Kidney glomerular epithelial cell (primary cell): ENCODE measurements at places on chromosomes 3 and 15.

GRCh38 chr3:31903686-31904431 is 77.2 kb downstream of the OSBPL10 start:
- DNase-seq, result peak; percentile 55

- no peak for DNase-seq
Observed at GRCh38 chr15:72890043-72890442, 106.5 kb upstream of the ADPGK start.

DNA sequence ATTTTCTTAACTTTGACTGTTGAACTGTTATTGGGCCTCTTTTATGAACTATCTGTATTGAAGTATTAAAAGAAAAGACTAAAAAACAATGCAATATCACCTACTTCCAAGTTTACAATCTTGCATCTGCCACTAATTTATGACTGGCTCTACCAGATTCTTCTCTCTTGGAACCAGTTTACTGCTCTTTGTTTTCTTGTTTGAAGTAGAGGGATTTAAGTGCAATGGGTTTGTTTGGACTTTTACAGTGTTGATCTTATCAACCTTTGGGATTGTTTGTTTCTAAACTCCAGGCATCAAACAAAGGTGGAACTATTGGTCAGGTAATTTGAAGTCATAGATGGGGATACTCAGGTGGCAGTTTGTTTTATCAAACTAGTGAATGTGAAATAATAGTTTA is 43.0 kb upstream of the MEIS2 start:
- no peak for DNase-seq

GRCh38 chr3:130601442-130601971 is 84.5 kb downstream of the COL6A6 start:
- DNase-seq, result no peak

DNA sequence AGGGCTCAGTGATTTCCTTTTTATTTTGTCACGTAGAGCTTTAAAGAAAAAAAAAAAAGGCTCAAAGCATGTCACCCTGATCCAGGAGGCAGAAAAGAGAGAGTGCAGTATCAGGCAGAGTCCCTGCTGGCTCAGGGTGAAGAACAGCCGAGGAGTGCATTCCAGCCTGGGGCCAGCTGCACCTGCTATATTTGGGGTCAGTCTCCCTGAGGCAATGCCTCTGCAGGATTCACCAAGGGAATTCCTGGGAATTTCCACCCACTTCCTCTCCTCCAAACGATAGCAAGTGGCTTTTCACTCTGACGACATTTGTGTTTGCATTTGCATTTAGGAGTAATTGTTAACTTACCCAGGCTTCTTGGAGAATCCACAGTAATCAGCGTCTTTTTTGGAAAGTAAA is 202.9 kb upstream of the CTNNB1 start:
- DNase-seq, result no peak

DNA sequence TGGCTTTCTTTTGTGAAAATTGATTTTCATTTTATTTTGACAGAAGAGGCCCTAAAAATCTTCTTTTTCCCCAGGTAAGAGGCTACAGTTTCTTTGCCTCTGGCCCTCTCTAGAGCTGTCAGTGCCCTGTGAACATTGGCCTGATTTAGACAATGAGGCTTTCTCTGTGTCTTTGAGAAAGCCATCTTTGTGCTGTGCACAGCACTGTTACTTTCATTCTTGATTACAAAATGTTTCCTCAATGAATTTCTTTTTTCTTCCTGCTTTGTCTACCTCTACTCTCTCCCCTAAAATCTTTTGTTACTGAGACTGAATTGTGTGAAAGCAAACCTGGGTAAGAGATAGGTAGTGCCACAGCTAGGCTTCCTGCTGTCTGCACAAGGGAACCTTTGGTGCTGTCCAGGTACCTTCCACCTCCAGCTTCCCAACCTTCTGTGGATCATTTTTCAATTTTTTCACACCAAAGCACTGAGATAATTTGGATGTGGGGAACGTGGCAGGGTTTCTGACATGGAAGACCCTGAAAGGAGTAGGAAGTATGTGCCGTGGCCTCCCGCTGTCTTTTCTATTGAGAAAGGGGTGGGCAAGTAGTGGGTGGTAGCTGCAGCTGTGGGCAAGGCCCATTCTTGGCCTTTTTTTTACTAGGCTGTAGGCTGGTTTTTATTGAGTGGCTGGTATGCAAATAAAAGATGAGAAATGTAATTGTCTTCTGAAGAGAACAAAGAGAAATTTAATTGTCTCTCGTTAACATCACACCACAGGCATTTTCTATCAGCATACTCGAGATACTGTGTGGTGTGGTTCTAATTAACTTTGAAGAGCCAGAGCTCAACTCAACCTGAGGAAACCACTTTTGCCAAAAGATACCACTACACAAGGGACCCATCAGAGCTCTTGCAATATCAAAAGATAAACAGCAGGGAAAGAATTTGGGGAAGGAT is 21.0 kb downstream of the RAB8B start:
- DNase-seq, result no peak

- peak; percentile 48 for DNase-seq
Observed at GRCh38 chr3:183254487-183255347, 1.7 kb downstream of the B3GNT5 start.

DNA sequence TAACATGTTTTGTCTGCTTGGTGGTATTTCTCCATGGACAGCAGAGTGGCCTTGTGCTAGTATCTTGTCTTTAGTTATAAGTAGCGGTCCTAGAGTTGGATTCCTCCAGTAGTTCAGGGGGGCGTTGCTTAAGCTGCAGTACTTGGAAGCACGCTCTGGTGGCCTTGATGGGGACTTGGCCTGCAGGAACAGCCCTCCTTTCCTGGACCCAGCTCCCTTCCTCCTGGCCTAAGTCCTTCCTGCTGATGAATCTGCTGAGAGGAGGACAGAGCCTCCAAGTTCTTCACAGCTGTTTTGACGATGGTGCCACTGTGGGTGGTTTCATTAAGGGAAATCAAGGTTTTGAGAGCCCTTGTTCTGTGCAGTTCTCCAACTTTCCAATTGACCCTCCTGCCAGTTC is 38.6 kb upstream of the SEC22A start:
- no peak for DNase-seq

DNA sequence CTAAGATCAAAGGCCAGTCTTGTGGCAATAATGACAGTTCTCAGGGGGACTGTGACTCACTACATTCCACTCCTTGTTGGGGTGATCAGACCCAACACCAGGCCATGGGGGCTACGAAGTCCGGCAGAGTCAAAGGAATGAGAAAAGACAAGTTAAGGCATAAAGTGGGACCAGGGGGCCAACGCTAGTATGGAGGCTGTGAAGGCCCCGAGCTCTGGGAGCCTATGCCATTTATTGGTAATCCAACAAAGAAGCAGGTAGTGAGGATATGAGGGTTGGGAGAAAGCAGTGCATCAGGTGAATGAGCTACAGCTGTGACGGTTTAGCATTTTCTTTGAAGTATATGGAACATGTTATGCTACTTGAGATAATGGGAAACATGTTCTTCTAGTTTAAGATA is 104.4 kb upstream of the C2CD4B start:
- DNase-seq, result no peak

DNA sequence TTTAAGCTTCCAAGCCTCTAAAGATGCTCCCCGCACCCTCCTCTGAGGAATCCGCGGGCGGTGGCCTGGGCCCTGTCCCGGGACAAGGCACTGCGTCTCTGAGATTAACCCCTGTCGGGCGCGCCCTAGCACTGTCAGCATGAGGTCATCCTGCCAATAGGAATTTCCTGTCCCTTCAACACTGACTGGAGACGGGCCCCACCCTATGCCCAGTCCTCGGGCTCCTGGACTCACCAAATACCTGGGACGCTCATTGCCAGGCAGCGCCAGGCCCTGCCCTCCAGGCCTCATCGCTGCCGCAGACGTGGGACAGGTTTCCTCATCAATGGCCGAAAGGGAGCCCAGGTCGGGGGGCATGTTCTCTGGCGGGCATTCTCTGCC is 67.6 kb upstream of the SH3GL3 start:
- no peak for DNase-seq

GRCh38 chr3:53808496-53808895 is 37.7 kb downstream of the CHDH start:
- no peak for DNase-seq

DNA sequence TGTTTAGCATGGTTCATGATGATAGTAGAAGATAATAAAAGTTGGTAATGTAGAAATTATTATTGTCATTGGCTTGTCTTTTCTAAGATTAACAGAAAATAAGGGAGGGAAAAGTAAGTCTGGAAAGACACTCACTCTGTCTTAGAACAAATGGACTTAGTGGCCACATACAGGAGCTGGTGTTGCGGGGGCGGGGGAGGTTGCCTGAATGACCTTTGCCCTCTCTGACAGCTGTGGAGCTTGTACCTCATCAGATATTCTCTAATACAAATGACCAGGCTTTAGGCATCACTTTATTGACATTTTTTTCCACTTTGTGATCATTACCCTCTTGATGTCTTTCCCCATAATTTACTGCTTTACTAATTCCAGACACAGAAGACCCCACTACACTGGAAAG is 5.9 kb downstream of the TAGLN3 start:
- no peak for DNase-seq

DNA sequence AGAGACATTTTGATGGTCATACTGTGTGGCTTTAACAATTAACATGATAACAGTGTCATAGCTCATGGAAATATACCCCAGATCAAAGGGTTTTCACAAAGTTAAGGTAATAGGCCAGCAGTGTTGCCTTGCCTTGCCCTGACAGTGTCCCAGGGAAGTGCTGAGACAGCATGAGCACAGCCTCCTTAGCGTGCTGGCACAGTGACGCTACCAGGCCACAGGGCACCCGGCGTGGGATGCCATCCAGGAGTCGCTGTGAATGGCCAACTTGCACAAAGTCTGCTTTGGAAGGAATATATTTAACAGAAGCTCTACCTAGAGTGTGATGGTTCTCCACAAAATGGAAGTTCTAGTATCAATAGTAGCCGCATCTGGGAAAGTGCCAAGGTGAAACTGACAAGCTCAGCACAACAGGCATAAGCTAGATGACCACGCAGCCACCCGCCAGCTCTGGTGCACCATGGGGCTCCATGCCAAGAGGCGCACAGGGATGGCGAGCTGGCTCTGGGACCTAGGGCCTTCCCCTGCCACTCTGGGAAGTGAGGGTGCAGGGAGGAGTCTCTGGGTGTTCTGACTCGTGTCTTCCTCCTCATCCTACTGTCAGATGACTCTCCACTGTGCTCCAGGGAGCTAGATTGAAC is 86.2 kb downstream of the GABRB3 start:
- DNase-seq, result no peak

DNA sequence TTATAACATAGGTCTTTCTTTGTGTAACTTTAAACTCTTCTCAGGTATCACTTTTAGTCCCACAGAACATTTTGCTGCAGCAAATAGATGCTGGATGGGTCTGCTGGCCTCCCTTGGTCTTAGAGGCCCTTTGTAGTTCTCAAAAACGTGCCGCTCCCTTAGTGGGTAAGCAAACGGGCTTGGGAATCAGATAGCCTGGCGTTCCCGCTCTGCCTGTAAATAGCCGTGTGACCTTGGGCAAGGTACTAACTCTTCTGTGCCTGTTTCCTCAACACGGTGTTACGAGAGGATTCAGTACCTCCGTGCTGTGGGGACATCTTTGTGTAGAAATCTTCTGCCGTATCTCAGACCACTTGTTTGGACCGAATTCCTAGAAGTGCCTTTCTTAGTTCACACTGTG is 64.4 kb downstream of the DNAJB8 start:
- DNase-seq, result no peak

- DNase-seq, result peak; percentile 80
Observed at GRCh38 chr15:90934949-90935751, at the start of gene UNC45A. TSS of gene UNC45A (plus strand) at chr15:90935285. CDS start at chr15:90935325, 40 bp downstream.

DNA sequence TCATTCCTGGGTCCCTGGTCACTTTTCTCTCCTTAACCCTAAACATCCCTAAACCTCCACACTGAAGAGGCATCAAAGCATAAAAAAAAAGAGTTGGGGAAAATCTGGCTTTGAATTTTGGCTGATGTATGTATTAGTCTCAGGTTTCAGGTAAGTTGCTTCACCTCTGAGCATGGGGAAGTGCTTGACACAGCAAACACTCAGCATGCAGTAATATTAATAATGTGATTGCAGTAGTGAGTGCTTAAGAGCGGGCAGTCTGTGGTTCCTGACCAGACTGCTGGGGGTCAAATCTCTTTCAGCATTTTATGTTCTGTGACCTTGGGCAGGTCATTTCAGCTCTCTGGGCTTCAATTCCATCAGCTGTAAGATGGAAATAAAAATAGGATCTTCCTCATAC is 467.9 kb downstream of the SOX2 start:
- DNase-seq, result no peak

DNA sequence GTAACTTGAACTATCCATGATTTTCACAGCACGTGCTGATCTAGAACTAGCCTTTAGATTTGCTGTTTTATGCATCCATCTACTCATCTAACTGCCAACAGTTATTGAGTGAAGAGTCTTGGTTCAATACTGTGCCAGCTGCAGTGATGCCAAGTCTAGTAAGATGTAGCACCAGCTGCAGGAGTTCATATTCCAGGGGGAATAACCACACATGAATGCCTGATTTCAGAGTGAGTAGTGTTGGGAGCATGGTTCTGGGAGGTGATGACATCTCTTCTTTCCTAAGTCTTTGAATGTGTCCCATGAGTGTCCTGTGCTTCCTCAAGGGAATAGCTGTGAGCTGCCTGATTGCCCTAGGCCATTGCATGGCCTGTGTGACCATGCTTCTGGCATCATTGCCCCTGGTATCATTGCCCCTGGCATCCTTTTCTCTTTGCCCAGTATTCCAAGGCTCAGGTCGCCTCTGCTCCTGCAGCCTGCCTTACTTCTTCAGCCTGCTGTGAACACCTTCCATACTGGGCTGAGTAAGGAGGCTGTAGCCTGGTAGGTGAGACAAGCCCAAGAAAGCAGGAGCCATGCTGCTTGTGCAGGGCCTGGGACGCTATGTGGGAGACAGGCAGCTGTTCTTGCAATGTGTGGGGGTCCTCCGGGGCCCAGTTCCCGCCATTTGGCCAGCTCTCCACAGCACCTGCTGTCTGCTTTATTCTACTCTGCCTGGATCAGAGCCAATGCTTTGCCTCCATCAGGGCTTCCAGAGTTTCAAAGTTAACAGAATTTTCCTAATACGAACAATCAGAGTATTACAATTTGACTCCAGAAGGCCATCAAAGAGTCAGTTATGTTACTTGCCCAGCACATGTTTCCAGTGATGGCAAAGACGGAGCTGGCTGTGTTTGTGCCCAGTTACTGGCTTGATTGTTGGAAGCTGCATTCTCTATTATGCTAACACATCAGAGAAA is 73.2 kb downstream of the CLSTN2 start:
- no peak for DNase-seq

DNA sequence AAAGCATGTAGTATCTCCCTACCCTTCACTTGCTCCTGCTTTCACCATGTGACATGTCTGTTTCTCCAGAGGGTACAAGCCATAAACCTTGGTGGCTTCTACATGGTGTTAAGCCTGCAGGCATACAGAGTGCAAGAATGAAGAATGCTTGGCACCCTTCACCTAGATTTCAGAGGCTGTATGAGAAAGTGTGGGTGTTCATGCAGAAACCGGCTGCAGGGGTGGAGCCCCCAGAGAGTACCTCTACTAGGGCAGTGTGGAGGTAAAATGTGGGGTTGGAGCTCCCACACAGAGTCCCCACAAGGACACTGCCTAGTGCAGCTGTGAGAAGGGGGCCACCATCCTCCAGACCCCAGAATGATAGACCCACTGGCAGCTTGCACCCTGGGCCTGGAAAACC is 32.2 kb downstream of the SLC15A2 start:
- DNase-seq, result no peak
